ENCODE measurements at places on chromosomes 13 and 19.

GRCh38 chr19:41344162-41344561 lies 9.6 kb downstream of the TGFB1 start:
- no peak for DNase-seq

DNA sequence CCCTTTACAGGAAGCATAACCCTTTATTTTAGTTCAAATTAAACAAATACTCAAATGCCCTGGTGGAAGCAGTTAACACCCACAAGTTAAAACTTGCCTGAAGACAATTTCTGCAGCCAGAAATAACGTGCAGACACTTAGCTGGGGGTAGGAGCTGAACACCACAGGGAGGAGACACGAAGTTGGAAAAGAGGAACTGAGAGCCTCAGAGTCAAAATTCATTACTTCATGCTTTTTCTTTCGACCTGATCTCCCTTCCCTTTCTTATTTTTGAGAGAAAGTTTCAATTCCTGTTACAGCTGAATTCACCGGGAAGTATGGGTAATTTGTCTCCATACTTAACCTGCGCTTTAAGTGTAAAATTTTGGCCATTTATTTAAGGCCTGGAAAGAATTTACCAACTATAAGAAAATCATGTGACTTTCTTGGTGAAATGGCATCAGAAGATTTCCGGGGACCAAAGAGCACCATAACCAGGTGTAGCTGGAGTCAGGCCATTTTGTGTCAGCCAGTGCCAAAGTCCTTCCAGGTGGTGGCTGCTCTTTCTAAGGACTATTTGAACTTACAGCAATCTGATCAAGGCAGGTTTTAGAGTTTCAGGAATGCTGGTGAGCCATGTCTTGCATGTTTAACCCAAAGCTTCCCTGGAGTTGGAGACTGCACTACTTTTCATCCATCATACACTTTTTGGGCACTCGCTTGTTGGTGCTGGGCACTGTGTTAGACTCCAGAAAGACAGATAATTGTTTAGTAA lies 46.5 kb upstream of the RCBTB2 start:
- no peak for DNase-seq

GRCh38 chr19:41436674-41436951 lies 3.1 kb downstream of the DMAC2 start:
- no peak for DNase-seq

DNA sequence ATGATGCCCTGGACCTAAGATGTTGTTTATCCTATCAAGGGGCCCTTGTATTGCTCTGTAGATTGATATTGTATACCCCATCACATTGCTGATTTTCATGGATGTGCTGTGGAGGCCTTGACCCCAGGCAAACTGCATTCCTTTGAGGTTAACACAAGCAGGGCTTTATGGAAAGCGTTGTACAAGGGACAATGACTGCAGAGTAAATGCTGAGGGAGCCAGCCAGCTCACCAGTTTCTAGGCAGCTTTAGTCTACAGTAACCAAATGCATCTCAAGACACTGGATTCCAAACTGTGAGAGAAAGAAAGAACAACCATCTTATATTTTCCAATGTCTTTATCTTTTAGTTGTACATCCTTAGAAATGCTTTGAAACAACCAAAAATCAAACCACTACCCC lies 34.1 kb upstream of the EDNRB start:
- DNase-seq: no peak

- no peak for DNase-seq
Measured at GRCh38 chr19:58450856-58451357, 515 bp upstream of the ZNF324B start.

DNA sequence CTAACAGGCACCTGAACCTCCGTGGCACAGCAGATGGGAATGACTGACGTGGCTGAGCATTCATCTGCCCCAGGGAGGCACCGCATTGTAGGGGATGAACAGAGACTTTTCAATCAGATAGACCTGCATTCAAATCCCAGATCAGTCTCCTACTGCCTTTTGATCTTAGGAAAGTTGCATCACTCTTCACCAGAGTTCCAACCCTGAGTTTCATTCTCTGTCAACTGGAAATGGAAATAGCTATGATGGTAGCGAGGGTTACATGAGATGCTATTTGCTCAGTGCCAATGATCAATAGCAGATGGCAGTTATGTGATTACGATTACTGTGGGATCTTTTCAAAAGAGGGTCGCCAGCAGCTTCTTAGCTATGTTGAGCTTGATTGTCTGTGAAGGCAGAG lies 189.3 kb upstream of the RFC3 start:
- DNase-seq: no peak

GRCh38 chr13:108560093-108560492 lies 69.3 kb upstream of the MYO16 start:
- DNase-seq: no peak

- no peak for DNase-seq
Measured at GRCh38 chr19:41995959-41996797, 2.1 kb upstream of the ATP1A3 start.

DNA sequence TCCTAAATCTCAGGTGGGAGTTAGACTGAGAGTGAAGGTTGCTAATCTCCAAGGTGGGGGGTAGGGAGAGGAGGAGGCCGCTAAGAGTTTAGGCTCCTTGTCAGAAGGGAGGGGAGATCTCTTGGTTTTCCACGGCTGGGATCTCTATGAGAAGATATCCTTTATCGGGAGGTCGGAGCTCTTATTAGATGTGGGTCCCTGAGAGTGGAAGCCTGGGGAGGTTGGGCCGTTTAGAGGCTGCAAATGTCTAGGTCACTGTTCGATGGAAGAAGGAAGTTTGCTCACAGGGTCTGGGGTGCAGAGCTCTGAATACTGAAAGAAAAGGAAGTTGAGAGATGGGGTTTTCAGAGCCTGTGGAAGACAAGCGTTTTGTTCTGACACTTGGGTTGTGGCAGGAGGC lies 3.8 kb downstream of the MYADM start:
- DNase-seq: peak; percentile 20

GRCh38 chr13:44389060-44389666 lies 15.5 kb downstream of the SERP2 start:
- no peak for DNase-seq

DNA sequence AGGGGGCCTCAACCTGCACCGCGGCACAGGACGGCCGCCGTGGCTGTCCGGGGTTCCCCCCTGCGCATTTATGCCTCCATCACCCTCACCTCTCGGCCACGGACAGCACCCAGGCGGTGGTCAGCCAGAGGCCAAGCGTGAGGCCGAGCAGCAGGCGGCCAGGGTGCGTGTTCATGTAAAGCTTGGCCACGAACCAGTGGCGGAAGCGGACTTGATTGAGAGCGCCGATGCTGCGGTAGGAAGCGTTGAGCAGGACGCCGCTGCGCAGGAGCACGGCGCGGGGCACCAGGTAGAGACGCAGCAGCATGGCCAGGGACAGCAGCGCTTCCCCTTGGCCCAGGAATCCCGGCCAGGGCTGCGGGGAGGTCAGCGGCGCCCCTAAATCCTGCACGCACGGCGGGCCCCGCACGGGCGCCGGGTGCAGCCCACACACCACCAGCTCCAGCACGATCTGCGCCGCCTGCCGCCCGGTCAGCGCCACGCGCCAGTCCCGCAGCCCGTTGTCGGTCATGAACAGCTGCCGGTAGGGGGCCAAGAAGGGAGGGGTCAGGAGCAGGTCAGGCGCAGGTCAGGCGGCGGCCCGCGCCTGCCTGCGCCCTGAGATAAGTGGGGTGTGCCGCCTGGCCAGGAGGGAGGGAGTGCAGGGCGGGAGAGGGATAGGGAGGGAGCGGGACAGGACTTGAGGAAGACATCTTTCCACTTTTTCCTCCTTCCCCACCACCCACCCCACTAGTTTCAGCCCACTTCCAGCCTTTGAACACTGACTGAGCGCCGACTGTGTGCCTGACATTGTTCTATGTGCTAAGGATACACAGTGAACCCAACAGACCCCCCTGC lies 6.5 kb downstream of the KCNN4 start:
- no peak for DNase-seq

DNA sequence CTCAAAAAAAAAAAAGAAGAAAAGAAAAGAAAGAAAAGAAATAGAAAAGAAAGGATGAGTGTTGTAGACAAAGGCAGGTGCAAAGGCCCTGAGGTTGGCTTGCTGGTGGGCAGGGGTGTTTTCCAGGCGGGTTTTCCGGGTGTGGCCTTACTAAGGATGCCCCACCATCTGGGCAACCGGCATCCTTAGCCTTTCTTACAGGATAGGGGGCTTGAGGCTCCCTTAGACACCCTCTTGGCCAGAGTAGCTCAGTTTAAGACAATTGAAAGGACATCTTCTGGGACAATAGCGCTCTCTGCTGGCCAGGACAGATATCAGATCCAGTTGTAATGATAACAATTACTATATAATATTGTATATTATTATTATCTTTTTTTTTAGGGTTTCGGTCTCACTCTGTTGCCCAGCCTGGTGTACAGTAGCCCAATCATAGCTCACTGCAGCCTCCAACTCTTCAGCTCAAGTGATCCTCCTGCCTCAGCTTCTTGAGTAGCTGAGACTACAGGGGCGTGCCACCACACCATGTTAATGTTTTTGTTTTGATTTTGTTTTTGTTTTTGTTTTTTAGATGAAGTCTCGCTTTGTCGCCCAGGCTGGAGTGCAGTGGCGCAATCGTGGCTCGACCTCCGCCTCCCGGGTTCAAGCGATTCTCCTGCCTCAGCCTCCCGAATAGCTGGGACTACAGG lies 1.4 kb upstream of the QTRT1 start:
- DNase-seq: peak; percentile 25

GRCh38 chr13:72521940-72522661 lies 205.3 kb downstream of the MZT1 start:
- no peak for DNase-seq

DNA sequence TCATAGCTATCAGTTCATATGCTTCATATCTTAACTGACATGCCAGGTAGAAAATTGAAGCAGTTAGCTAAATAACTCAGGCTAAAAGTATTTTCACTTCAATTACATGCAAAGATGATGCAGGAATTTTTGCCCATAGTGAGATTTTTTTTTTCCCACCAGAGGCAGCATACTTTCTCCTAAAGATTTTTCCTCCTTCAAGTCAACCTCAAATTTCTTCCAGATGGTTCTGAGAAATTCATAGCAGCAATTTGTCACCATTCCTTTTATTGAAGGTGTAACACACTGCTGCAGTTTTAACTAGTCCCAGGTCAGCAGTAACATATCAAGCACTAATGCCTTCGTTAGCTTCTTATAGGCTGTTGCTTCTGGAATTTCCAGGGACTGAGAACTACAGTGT lies 141.9 kb downstream of the SUCLA2 start:
- no peak for DNase-seq

GRCh38 chr19:53140351-53140750 lies 7.6 kb upstream of the ZNF415 start:
- no peak for DNase-seq

DNA sequence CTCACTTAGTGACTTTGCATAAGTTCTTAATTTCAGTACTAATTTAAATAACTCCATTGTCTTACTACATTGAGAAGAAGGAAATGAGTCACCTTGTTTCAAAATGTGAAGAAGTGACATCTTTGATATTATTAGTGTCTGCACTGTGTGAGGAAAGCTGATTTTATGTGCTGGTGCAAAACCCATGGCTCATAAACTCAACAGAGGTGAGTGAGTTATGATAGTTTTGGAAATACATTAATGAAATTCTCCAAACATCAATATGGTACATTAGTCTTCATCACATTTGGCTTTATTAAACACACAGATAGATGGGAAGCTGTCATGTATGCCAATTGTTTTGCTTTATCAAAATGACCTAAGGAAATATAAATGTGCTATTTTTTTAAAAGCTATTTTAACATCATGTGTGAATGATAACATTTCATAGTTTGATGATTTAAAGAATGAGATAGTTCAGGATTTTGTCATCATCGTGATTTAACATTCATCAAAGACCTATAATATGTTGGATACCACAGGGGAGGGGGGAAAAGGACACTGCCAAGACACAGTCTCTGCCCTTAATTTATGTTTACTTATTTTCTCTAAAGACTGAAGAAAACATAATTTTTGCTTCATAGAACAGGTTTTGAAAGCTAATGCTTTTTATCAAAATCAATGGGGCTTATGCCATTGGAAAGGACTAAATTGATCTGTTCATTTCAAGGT lies 902.3 kb upstream of the SLITRK1 start:
- no peak for DNase-seq

DNA sequence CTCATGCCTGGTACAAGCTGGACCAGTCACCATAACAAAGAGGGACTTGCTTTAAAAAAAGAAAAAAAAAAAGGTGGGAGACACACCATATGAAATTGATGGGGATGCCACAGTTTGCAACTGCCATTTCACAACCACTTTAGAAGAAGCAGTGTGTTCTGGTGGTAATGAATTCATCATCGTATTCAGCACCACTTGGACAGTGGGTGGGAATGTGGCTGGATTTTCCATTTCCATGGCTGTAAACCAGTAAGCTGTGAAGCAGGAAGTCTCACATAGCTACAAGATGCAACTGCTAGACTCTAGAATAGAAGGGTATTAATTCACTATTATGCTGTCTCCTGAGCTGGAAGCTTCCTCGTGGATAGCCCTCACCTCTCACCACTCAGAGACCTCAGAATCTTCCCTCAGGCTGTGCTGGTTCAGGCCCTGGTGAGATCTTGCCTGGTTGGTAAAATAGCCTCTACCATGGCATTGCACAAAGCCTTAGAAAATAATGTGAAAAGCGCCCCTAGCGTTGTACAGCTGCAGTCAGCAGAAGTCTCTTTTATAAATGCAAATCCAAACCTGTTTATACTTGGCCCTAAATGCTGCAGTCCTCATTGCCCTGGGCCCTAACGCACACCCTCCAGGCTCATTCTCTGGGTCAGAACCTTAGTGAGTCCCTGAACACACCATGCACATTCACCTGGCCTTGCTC lies 150.7 kb downstream of the KCTD15 start:
- no peak for DNase-seq

DNA sequence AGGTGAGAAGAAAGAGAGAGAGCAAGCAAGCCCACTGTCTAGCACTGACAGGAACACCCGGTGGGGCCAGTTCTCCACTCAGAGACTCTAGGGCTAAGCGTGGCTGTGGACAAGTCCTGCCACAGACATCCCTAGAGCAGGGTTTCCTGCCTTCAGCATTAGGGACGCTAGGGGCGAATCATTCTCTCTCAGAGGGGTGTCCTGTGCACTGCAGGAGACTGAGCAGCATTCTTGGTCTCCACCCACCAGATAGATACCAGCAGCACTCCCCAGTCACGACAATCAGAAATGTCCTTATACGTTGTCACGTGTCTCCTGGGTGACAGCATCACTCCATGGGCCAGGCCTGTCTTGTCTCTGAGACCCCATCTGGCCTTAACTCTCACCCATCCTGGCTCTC lies 1.5 kb downstream of the OR10H1 start:
- no peak for DNase-seq

Data from stimulated activated naive CD4-positive, alpha-beta T cell (primary cell).